ENCODE measurements at places on chromosomes 16 and 17.

DNA sequence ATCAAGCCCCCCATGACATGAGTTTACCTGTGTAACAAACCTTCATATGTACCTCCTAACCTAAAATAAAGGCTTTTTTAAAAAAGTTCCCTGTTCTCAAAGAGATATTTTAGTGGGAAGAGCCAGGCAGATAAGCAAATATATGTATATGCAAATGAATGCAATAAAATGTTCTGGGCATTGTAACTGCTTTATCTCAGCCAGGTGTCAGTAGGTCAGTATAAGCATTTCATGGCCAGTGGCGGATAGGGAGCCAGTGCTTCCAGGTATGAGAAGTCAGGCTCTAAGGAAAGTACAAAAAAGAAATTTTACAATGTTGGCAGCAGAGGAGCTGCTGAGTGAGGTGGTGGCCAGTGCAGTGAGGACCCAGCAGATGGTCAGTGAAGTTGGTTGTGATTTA, 53.9 kb downstream of the TNRC6C start:
- DNase-seq, result no peak

- DNase-seq, result no peak
Measured at GRCh38 chr17:45904866-45905265, 10.5 kb downstream of the MAPT start.

DNA sequence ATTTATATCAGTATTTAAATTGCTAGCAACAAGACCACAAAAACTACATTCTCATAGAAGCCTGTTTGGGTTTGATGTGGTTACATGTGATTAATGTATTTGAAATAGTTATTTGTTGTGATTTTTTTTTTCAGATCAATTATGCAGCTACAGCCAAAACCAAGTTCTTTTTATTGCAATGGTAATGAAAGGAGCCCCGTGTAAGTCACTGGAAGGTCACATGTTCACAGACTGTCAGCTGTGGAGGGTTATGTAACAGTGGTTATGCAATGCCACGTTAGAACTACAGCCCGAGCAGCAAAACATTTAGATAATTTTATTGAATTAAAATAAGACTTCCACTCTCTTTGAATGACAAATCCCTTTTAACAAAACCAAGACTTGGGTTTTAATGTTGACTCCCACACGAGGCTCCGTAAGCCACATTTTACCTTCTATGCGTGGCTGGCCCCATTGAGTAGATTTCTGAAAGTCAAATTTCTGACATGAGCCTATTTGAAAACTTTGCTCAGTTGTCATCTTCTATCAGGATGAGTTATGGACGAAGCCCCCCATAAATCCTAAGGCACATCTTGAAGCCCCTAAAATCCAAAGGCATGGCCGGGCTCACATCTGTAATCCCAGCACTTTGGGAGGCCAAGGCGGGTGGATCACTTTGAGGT, 41.8 kb upstream of the SEC14L1 start:
- DNase-seq, result no peak

GRCh38 chr17:68516732-68517131, 4.5 kb downstream of the PRKAR1A start:
- DNase-seq, result no peak

DNA sequence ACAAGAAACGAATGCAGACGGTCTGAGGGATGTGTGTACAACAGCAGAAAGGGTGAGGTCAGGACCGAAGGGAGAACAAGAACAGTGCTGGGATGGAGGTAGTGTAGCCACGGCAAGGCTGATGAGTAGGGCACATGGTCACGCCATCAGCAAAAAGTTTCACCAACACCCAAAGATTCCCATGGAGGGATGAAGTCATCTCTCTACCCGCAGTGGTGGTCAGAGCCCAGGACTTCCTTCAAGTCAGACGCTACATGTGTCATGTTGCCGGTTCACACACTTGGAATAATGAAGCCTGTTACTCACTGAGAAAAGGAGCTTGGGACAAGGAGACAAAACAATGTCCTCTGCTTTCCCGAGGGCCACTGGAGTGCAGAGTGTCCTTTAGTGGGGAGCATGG, 79.7 kb downstream of the SALL1 start:
- DNase-seq, result no peak

DNA sequence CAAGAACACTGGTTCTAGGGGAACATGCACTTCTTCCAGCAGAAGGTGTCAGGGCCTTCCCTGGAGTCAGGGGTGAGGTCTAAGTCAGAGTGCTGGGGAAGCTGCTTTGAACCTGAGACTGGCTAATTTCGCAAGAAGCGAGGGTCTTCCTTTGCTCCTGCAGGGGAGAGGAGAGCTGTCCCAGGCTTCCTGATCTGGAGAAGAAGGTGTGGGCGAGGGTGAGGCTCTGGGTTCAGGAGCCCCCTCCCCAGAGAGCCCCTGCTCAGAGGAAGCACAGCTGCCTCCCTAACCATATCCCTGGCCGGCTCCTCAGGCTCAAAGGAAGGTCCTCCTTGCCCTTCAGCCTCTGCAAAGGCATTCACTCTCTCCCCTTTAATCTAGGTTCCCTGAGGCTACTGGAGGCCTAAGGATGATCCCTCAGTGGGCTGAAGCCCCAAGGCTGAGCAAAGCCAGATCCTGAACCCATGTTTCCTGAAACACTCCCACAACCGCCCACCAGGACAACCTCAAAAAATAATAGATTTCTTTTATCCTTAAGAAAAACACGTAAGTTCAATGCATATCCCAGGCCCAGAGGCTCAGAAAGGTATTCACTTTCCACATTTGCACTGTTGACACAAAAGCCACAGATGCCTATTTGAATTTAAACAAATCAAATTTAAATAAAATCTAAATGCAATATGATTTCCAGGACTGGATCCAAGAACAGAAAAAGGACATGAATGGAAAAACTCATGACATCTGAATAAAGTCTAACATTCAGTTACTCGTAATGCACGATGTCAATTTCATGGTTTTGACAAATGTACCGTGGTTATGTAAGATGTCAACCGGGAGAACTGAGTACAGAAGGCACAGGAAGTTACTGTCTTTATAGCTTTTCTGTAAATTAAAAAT, 71.5 kb upstream of the RCVRN start:
- DNase-seq, result no peak

GRCh38 chr16:72884573-72884972, 163.4 kb downstream of the ZFHX3 start:
- no peak for DNase-seq

DNA sequence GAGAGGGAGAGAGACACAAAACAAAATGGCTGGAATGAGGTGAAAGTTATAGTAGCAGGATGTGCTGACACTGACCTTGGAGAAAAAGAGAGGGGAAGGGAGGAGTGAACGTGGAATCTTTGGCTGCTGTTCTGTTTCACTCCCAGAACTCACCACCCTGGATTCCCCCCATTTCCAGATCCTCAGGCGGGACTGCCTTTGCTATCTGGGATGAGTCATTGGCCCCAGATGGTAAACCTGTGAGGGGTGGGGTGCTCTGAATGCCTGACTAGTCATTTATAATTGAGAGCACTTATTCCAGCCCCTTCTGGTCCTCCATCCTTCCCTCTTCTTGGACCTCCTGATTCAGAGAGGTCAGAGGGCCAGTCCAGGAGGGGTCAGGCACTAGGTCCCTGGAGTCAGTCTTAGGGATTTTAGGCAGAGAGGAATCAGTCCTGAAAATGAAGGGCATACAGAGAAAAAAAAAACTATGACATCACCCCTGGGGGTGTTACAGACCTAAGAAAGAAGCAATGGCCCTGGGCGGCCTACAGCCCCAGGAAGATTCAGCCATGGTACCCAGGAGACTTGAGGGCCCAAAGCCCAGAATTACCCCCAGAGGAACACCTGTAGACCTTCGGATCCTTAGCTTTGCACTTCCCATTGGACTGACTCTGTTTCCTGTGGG, 2.2 kb upstream of the ZG16 start:
- no peak for DNase-seq

GRCh38 chr17:79154446-79154845, 79.8 kb downstream of the ENGASE start:
- no peak for DNase-seq

Data from activated naive CD4-positive, alpha-beta T cell (primary cell).